ENCODE measurements at places on chromosomes 11 and 22.

DNA sequence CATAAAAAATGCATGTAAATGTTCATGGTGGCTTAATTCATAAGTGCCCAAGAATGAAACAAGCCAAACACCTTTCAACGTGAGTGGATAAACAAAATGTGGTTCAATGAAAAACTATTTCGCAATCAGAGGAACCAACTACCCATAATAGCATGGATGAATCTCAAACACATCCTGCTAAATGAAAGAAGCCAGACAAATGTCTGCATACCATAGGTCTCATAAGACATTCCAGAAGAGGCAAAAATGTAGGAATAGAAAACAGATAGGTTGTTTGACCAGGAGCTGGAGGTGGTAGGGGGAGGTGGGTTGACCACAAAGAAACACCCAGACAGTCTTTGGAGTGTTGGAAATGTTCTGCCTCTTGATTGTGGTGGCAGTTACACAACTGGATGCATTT is 13.2 kb upstream of the OSBPL5 start:
- ATAC-seq, result no peak

GRCh38 chr11:130208241-130209127 is 48.9 kb downstream of the ST14 start:
- ATAC-seq, result no peak

- no peak for ATAC-seq
Measured at GRCh38 chr11:111796696-111797095, 30.5 kb upstream of the PPP2R1B start.

- ATAC-seq, result no peak
Measured at GRCh38 chr11:79200398-79201070, 240.3 kb downstream of the TENM4 start.

DNA sequence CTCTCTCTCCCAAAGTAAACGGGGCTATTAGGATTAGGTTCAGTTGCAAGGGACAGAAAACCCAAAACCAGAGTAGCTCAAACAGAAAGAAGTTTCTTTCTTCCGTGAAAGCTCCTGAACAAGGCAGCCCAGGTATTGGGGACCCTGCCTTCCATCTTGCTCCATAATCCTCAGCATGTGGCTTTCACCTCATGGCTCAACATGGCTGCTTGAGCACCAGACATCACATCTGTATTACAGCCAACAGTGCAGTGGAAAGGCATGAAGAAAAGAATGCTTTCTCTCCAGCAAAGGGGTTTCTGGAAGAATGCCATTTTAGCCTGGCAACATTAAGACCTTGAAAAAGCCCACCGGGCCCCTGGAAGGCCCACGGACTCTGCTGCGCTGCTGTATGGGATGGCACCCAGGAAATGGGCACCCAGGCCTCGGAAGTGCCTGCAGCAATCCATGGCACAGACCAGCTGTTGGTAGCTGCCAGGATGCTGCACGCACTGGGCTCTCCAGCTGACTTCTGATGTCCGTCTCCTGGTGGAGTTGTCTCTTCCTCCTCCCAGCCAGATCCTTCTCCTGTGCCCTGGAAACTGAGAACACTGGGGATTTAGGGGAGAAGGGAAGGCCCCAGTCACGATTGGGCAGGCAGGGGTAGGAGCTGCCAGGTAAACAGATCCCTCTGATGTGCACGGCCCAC is 22.6 kb downstream of the PDGFB start:
- no peak for ATAC-seq

GRCh38 chr11:121741351-121741760 is 288.6 kb upstream of the SORL1-AS1 start:
- ATAC-seq, result no peak

DNA sequence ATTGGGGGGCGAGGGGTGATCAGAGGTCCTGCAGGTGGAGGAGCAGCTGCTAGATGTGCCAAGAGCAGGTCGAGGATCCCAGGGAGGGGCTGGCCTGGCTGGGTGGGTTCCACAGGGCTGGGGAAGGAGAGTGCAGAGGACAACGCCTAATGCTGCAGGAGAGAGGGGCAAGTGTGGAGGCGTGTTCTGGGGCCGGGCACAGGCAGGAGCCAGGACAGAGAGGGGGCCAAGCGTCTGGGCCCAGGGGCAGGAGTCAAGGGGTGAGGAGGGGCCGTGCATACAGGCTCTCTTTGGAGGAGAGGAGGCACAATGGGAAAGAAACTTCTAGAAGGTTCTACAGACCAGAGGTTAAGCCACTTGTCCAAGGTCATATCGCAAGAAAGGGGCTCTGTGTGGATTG is 26.7 kb upstream of the FGF19 start:
- ATAC-seq, result no peak

DNA sequence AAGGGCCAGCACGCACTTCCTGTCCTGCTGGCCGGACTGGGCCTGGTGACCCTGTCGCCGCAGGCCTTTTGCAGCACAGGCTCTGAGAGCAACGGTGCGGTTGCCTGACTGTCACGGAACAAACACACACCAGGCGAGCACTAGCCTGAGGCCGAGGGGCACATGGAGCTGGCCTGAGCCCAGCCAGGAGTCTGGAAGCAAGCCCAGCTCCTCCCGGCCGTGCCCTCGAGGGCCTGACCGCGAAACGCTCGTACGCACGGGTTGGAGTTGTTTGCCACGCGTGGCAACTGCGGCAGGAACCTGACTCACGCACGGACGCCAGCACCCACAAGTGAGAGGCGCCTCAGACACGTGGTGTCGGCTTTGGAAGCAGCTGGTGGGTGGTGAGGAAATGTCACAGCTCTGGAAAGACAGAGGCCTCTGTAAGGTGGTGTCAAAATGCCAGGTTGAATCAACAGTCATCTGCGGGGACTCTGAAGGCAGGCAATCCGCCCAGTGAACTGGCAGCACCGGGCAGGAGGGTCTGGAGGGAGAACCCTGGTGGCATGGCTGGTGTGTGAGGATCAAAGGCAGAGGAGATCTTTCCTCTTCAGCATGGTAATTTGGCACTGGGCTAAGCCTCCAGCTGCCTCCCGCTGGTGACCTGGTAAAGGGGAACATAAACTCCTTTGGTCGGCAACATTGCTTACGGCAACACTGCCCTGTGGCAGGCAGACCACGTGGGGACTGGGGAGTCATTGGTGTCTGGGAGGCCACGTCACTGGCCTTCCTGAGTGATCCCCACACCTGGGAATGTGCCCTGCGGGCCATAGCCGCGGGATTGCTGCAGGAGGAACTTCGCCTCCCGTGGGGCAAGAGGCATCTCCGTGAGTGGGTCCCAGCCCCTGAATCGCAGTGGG is 15.3 kb upstream of the IL17REL start:
- peak; percentile 71 for ATAC-seq

GRCh38 chr11:112925516-112926310 is 35.5 kb upstream of the NCAM1 start:
- ATAC-seq, result no peak

GRCh38 chr11:17593466-17594245 is 46.6 kb downstream of the OTOG start:
- no peak for ATAC-seq

DNA sequence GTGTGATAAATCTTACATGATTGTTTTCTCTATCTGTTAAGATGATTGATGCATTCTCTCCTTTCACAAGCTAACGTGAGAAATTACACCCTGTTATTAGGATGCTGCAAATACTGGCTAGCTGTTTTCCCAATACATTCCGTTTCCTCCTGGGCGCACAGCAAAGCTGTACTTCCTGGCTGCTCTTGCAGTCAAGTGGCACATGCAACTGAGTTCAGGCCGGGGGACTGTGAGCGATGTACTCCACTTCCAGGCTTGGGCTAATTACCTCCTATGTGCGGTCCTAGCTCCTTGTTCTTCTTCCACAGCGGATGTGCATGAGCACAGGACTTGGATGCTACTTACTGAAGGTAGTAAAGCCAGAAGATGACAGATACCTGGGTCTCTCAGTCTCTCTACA is 234.9 kb upstream of the SESN3 start:
- ATAC-seq, result no peak

GRCh38 chr11:129578006-129578405 is 202.4 kb downstream of the BARX2 start:
- ATAC-seq, result no peak

GRCh38 chr11:103735497-103736032 is 300.9 kb upstream of the DDI1 start:
- no peak for ATAC-seq

GRCh38 chr22:38717244-38717643 is 11.5 kb downstream of the GTPBP1 start:
- ATAC-seq, result no peak

- peak; percentile 47 for ATAC-seq
Measured at GRCh38 chr22:26431261-26431995, 2.4 kb downstream of the ASPHD2 start.

DNA sequence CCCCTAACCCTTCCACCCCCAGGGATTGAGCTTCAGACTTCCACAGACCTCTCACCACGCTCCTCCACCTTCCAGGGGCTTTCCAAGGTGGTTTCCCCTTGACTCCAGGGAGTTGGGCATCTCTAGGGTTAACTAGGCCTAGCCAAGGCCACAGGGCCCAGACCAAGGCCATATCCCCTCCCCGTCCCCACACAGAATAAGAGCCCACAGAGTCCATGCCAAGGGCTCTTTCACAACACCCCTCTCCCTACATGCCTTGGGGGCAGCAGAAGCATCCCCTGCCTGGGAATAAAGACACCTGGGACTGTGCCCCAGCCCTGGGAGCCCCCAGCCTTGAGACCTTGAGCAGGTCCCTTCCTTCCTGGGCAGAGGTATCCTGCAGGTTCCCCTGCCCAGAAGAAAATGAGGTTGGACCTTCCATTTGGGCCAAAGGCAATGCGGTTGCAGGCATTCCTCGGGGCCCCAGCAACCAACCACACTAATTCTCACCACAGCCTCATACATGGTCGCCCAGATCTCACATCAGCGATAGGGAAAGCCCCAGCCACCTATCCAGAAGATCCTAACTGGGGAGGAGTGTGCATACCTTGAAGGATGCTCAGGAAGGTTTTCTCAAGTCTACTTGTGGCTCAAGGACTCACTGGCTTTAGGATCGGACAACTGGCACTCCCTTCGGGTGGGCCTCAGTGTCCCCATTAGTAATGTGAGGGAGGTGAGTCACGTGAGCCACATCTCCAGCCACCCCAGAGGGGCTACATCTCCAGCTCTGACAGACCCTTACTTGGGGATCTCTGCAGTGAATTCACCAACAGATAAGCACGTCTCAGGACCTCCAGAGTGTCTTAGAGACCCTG is 1.7 kb downstream of the GDPD5 start:
- no peak for ATAC-seq

DNA sequence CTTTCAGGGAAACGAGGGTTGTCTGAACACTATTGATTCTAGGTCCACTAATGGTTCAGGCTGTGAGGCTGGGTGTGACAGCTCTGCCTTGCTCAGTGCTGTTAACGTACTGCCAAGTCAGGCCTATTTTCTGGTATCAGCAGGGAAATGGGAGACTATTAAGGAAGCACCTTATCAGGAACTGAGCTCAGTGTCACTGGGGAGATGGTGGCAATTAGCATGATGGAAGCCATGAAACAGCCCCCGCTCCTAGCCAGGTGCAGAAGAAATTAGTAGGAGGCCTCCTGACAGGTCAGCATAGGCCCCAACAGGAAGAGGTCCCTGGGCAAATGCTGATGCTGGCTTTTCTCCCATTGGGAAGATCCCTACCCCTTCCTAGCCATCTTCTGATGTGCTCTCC is 42.6 kb upstream of the LMO2 start:
- ATAC-seq, result no peak

GRCh38 chr22:47397673-47398072 is 635.2 kb downstream of the TBC1D22A start:
- ATAC-seq, result no peak

DNA sequence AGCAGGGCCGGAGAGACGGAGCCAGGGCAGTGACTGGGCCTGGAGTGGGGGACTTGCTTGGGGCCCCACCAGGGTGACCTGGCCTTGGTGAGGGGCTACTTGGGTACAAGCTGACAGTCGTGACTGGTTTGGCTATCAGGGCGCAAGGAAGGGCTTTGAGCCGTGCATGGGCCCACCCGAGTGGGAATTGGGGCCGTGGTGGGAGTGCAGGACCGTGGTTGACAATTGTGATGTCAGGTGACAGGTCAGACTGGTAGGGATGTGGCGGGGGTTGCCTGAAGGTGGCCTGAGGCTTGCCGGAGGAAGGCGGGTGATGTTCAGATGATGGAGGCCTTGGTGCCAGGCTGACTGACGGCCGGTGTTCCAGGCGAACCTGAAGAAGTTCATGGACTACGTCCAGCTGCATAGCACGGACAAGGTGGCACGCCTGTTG is 5.6 kb downstream of the SHANK3 start:
- no peak for ATAC-seq

- ATAC-seq, result no peak
Measured at GRCh38 chr11:69330330-69330729, 36.4 kb downstream of the MYEOV start.

- no peak for ATAC-seq
Measured at GRCh38 chr11:24965748-24966147, 468.9 kb downstream of the LUZP2 start.

- ATAC-seq, result no peak
Measured at GRCh38 chr11:83054001-83054400, 17.7 kb downstream of the RAB30 start.

GRCh38 chr22:50206599-50206998 is 5.8 kb downstream of the SELENOO start:
- no peak for ATAC-seq

DNA sequence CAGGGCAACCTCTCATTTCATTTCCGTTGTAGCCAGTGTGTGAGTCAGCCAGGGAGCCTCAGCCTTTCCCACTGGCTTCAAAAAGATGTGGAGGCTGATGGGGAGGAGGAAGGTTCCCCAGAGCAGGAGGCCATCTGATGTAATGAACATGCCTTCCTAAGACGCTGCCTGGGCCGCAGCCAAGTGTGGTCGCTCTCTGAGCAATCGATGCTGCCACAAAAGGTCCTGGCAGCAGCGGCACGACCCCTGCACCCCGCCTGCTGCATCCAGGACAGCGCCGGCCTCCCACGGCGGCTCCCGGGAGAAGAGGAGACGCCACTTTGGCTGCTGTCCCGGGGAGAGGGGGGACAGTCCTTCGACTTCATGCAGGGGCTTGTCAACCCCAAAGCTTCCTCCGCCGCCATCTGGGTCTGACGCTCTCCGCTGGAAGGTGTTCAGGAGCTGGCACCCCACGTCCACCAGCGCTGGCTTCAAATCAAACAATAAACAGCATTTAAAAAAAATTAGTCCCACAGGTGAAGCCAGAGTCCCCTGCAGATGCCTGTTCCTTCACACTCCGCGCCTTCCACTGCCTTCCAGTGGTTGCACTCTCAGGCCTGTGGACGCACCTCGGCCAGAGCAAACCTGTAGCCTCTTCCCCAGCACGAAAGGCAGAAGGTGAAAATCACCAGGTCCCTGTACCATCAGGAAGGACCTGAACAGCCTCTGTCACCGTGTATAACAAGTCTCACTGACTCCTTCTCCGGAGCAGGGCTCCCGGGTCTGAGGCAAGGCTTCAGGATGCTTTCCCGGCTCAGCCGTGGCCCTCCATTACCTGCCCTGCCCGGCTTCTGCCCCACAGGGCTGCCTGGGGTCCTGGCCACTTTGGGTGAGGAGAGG is 930.7 kb downstream of the BRD1 start:
- ATAC-seq, result no peak

- ATAC-seq, result no peak
Measured at GRCh38 chr11:69370984-69371709, 77.2 kb downstream of the MYEOV start.

- peak; percentile 60 for ATAC-seq
Measured at GRCh38 chr22:25680956-25681355, 61.0 kb upstream of the MYO18B start.

- no peak for ATAC-seq
Measured at GRCh38 chr22:36548606-36549005, 19.6 kb upstream of the EIF3D start.

- no peak for ATAC-seq
Measured at GRCh38 chr22:45478108-45478771, 24.4 kb upstream of the FBLN1 start.

Data from activated T-helper 17 cell treated with anti-CD3 and anti-CD28 coated beads, Interleukin-2, amount 50 U/mL, for 72 hours (primary cell).